AG09309 (cell line): ENCODE measurements at places on chromosomes 3 and 15.

- DNase-seq: no peak
Observed at GRCh38 chr3:52787246-52787645, 7.3 kb upstream of the ITIH3 start.

GRCh38 chr3:112003321-112004080 lies 4.8 kb downstream of the TAGLN3 start:
- DNase-seq: no peak

DNA sequence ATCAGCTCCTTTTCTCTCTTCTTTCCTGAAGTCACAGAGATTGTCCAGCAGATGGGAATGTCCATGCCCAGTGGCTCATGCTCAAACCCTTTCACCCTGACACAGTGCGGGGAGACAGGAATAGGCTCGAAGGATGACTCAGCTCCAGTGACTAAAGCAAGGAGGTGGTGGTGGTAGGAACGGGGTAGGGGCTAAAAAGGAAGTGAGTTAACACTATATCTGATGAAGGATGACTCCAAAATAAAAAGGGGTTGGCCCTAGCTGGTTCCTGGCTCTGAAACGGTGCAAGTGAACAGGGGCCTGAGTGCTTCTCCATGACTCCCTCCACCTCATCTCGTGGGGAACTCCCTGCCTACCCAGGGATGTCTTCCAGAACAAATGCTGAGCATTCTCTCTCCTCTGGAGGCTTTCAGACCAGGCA lies 167.4 kb upstream of the LPP start:
- DNase-seq: peak; percentile 59

DNA sequence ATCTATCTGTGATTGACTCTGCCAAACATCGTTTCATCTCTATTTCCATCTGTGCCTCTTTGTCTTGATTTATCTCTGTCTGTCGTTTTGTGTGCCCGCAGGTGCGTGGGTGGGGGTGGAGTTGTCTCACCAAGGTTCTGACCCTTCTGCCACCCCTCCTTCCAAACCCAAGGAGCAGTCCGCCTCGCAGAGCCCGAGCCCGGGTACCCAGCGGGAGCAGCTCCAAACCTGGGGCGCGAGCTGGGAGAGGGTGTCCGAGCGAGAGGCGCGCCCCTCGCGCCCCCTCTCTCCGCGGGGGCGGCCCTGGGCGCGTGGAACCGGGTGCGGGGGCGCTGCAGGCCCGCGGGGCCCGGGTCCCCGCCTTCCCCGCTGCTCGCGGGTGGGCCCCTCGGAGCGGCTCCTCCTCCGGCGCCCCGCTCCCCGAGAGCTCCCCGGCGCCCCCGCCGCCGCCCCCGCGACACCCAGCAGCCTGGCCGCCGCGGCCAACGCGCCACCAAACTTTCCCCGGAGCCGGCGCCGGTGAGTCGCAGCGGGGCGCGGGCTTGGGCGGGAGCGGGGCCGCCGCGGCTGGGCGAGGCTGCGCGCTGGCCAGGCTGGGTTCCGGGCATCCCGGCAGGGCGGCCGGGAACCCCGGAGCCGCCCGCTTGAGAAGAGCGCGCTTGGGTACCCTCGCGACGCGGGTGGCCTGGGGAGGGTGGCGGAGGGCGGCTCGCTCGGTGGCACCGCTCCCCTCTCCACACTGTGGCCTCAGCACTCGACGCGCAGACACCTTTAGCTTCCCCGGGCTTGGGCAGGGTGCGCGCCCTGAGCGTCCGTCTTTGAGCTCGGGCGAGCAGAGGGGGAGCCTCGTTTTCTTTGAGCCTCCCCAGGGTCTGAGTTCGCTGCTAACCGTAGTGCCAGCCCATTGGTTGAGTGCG lies at the start of gene HRH1:
Gene HRH1 (plus strand): TSS at position 458 of the 917 bp plus-strand sequence. CDS start 104,545 bp downstream, outside the sequence.
- no peak for DNase-seq

DNA sequence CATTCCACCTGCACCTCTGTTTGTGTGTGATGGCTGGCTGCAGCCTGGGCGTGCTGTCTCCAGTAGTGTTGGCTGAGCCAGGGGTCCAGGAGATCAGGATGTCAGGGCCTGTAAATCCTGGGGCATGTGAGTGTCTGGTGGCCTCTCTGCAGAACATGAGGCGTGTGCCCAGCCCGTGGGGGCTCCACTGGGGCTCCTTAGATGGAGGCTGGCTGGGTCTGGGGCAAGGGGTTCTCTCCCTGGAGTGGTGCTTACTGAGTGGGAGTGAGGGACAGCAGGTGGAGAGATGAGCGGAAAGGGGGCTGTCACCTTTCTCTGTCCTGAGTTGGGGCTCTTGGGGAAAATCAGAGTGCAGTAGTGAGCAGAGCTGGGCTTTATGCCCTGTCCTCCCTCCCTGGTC lies 152.2 kb downstream of the CHDH start:
- DNase-seq: no peak

DNA sequence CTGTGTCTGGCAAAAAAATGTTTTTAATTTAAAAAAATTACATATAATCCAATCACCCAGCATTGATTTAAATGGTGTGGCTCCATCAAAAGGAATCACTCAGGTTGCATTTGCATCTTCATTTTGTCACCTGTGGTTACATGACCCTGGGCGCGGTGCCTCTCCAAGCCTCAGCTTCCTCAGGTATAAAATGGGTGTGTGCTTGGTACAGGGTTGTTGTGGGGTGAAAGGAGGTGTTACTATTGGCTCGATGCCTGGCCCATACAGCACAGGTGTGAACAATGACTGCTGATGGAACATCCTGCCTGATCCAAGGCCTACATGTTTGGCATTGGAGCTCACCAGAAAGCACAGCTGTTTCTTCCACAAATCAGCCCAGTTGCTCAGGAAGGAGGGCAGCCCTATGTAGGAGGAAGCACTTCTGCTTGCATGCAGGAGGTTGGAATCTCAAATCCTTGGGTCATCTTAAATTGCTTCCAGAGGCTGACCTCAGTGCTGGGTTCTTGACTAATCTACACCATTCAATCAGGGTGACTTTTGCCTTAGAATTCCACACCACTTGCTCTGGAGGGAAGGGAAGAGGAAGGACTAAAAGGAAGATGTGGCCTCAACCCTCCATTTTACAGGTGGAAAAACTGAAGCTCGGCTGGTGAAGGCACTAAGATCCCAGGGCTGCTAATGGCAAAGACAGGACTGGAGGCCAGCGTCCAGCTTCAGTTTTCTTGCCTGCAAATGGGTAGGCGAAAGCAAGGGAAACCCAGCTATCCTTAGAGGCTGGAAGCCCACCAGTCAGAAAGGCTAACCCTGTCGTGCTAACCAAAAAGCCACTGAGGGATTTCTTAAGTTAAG lies 31.7 kb downstream of the BHLHE40 start:
- no peak for DNase-seq

- DNase-seq: no peak
Observed at GRCh38 chr3:181919375-181919774, 207.7 kb downstream of the SOX2 start.

GRCh38 chr3:184448321-184449160 lies 68.7 kb downstream of the CHRD start:
- peak; percentile 55 for DNase-seq

- no peak for DNase-seq
Observed at GRCh38 chr3:112365035-112365434, 32.1 kb downstream of the CD200 start.

- no peak for DNase-seq
Observed at GRCh38 chr15:66842710-66843441, 140.8 kb downstream of the SMAD6 start.

GRCh38 chr3:9062570-9062969 lies 99.3 kb upstream of the RAD18 start:
- no peak for DNase-seq

DNA sequence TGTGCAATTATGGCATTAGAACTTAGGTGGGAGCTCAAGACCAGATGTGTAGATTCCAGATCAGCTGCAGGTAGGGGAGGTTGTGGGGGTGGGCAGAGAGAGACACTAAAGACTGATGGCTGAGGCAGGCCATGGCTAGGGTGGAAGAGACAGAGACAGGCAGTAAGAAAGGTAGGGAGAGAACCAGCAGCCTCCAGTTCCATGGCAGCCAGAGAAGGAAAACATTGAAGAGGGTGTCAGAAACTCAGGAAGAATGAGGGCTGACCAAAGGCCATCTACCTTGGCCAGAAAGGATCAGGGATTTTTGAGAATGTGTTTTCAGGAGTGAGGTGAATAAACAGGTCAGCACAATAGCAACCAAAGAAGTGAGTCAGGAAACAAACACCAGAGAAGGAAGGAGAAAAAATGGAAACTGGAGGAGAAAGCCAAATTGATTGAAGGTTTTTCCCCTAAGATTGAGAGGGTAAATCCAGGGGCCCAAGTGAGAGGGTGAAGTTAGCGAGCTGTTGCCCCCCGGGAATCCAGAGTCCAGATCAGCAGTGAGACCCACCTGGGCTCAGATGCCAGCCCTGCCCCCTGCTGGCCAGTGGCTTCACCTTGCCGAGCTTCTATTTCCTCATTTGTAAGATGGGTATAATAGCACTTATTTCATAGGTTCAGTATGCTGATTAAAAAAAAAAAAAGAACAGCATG lies 41.0 kb downstream of the ABHD2 start:
- DNase-seq: no peak

DNA sequence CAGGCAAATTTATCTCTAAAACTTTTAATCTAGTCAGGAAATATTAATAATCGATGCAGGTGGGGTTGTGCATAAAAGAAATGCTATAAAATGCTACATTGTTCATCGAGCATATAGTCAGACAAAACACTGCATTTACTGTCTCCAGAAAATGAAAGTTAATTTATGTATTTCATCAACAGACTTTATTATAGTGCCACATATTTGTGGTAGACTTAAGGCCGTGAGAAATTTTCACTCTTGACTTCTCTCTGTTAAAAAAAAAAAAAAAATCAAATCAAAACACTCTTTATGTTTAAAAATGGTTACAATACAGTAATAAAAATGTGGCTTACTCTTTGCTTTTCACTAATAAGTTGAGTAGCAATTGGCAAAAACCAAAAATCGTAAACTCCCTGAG lies 67.4 kb downstream of the RBMS3 start:
- DNase-seq: no peak

DNA sequence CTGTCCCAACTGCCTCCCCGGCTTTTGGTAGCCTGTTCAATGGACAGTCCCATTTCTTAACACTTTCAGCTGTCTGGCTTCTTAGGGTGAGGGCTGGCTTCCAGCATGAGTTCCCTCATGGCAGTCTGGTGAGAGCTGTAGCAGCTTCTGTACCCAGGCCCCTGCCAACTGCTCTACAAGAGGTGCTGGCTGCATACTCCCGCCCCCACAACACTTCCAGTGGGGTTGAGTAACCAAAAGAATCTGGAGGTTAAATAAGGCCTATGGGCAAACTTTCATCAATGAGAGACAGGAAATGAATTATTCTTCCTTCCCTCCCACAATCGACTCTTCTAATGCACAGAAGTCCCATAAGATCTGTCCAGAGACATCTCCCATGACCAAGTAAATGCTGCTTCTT lies 145.0 kb downstream of the NEK10 start:
- DNase-seq: no peak

GRCh38 chr3:114496874-114497273 lies 203.0 kb downstream of the TIGIT start:
- DNase-seq: peak; percentile 23

DNA sequence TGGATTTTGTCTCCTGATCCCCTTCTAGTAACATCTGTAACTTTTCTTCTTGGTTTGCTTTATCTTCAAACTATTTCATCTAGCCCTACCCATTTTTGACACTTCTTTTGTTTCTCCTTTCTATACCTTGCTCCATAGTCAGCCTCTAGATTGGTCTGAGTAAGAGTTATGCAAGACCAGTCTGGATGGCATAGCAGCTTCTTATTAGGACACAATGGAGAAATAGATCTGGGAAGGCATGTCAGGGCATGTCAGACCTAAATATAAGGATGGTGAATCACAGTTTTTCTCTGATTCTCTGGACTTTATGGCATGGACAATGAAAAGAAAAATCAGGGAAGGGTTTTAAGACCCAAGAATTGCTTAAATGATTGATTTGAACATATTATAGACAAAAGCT lies 452.5 kb downstream of the RAP2B start:
- peak; percentile 87 for DNase-seq

DNA sequence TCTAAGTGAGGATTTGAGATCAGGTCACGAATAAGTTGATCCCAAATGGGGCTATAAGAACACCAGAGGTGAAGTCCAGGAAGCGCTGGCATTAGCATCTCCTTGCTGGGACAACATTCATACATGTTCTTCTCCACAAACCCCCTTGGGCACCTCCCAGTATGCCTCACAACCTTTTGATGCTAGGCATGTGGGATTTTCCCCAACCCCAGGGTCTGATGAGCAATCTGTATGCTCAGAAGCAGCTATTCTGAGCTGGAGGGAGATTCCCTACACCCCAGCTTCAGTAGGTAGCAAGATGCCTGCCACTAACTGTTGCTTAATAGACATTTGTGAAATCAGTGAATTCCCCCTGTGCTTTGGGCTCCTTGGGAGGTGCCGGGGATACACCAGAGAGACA lies 32.2 kb downstream of the SLC6A11 start:
- no peak for DNase-seq

DNA sequence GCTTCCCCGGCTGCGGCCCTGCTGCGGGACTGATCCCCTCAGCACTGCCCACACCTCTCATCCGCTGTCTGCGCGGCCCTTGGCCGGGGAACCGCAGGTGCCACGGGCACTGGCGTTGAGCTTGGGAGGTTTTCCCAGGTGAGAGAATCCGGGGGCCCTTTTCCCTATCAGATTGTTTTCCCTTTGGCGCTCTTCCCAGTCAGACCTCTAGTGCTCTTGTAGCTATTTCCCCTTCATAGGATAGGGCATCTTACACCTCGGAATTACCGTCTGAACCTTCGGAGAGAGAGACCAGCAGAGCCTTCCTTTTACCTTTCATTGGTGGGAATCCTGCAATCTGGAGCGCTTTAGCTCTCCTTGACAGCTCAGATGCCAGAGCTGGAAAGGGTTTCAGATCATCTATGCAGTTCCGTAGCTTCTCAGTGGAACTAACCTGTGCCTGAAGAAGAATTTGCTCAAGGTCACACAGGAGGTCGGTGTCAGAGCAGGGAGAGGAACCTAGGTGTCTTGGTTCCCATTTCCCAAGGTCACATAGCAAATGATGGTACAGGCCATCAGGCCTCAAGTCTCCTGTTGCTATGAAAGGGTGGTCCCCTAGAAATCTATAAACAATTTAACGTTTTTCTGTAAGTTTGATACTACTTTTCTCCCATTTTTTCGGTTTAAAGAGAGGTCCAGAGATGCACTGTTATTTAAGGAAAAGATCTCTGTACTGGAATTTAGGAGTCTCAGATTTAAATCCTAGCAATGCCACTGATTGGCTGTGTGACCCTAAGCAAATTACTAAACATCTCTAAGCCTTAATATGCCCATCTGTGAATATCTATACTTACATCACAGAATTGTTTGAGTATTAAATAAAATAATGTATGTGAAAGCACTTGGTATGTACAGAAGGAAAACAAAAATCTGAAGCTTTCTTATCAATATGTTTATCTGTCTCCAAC lies 916 bp downstream of the IDH3A start:
- DNase-seq: no peak

DNA sequence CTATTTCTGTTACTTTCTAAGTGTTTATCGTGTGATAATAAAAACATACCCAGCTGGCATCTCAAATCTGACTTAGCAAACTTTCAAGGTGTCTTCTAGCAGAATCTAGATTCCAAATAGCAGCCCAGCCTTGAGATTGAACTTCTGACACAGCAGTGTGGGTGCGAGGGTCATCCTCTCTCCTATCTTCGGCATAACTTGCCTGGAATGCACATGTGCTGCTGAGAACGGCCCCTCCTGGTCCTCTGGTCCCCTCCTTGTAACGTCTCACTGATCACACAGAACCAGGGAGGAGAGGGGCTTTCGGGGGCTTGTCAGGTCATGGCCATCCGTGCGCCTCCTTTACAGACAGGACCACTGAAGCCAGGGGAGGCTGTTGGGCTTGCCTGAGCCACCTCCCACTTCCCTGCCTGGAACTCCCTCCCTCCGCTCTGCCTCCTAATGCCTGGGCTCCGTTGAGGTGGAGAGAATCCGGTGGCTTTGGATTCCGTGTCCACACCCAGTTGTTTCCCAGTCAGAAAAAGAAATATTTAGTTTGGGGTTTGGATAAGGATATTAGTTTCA lies 344.4 kb upstream of the C2CD4B start:
- DNase-seq: no peak
